Ecto neural progenitor cell (in vitro differentiated cells): ENCODE measurements at places on chromosomes 6 and 20.
A peak's percentile ranks its signal among the peaks of the same experiment; 100 is the strongest.

DNA sequence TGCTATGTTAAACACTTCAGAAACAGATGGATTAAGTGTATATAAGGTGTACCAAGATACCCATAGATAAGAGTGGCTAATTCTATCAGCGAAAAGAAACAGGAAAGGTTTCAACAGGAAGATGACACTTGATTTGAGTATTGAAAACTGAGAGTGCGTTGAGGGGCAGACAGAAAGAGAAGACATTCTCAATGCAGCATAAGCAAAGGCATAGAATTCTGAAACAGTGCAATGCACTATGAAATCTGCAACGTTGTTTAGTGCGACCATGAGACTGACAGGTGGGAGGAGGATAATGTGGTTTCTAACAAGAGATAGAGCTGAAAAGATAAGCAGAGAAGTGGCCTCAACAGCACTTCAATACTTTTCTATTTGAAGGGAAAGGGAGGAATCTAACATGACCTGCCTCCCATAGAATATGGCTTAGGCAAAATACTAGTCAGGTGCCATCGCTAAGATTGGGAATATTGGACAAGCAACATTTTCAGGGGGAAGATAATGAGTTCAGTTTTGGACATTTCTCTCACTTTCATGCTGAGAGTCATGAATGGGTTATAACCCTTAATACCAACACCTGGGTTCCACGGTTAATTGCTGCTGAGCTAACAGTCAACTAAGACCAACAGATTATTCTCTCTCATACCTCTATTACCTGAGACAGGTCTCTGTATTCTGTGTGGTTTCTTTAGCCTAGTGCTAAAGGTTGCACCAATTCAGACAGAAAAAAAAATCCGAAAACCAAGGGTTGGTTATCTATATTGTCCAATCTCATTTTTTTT, 312.9 kb upstream of the ARID1B start:
- no peak for DNase-seq

- no peak for DNase-seq
Observed at GRCh38 chr6:167791091-167791779, 35.5 kb upstream of the AFDN start.

- no peak for DNase-seq
Observed at GRCh38 chr20:36243726-36244125, 7.4 kb downstream of the AAR2 start.

- DNase-seq = no peak
Observed at GRCh38 chr6:152404086-152404857, 232.9 kb downstream of the SYNE1 start.

GRCh38 chr6:30075790-30076732, 492 bp upstream of the RNF39 start:
- peak; percentile 60 for DNase-seq

DNA sequence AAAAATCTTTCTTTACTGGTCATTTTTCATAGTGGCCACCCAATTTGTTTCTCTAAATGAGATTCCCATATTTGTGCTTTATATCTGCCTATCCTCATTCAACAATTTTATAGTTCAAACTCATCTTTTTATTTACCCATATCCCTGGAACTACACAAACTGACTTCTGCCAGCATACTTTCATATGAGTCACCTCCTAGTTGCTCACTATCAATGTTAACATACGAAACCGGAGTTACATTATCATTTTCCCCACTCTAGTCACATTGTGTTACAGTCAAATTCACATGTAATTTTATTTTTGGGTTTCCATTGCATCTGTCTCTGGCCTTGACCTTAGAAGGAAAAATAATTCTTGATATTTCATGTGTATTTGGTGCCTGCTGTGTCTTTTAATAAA, 499.4 kb downstream of the MAFB start:
- DNase-seq = no peak

GRCh38 chr6:7434672-7435071, 45.1 kb downstream of the RIOK1 start:
- no peak for DNase-seq

- no peak for DNase-seq
Observed at GRCh38 chr20:11165789-11166188, 492.0 kb upstream of the JAG1 start.

DNA sequence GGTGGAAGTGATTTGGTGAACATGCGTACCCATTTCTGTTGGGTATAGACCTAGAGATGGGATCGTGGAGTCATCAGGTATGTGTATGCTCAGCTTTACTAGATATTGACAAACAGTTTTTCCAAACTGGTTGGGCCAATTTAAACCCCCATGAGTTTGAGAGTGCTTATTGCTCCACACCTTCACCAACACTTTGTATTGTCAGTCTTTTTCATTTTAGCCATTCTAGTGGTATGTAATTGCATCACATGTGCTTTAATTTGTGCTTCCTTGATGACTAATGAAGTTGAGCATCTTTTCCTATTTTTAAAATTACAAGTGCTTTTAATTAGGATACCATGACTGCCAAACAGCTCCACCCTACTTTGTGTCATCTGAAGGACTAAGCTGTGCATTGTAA, 158.9 kb upstream of the AKIRIN2 start:
- no peak for DNase-seq

GRCh38 chr6:16633465-16633864, 127.8 kb downstream of the ATXN1 start:
- no peak for DNase-seq

GRCh38 chr6:129448965-129449364, 261.0 kb downstream of the ARHGAP18 start:
- DNase-seq = no peak

DNA sequence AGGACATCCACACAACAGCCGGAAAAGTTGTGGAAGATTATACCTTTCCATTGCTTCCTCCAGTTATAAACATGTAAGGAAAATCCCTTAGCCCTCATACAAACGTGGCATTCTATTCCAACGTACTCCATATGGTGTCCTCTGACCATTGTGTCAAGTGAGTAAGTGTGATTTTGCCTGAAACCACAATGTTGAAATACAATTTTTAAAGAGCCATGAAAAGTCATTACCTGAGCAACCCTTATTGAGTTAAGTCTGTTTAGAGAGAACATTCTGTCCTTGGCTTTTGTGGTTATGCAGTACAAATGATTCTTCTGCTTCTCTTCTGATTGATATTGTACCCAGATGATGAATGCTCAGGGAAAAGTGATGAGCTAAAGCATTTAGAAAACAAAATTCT, 530.1 kb downstream of the HAO1 start:
- DNase-seq = no peak
